Muscle of leg (tissue), 16 donors: ENCODE measurements at places on chromosomes 3 and 15.
A peak's percentile ranks its signal among the peaks of the same experiment; 100 is the strongest.

DNA sequence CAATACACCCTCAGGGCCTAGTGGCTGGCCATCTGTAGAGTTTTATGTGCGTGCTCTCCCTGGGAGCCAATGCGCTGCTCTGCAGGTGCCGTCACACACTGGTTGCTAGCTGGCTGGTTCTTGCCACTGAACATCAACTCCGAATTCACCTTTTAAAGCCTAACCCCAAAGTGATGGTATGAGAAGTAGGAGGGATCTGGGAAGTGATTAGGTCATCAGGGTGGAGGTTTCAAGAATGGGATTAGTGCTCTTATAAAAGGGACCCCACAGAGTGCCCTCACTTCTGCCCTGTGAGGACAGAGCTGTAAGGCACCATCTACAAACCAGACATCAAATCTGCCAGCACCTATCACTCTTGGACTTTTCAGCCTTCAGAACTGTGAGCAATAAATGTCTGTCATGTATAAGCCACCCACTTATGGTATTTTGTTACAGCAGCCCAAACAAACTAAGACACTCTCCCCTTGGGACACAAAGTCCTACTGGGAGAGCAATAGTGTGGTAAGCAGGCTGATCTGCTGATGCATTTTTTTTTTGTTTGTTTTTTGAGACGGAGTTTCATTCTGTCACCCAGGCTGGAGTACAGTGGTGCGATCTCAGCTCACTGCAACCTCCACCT is 20.3 kb downstream of the RGMA start:
- no peak for DNase-seq

DNA sequence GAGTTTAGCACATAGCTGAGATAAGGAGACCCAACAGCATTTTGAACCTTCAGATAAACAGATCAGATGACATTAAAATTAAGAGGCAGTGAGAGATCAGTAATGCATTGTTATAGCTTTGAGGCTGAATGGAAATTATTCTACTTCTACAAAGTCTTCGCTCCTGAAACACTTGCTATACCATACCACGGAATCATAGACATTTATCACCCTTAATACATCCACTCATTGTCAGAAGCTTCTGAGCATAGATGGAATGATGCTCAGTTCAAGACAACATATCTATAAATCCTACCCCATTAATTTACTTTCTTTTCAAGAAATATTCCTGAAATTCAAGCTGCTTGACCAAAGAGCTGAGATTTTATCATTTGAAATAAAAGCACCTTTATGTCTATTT is 266.7 kb downstream of the C3orf38 start:
- no peak for DNase-seq

DNA sequence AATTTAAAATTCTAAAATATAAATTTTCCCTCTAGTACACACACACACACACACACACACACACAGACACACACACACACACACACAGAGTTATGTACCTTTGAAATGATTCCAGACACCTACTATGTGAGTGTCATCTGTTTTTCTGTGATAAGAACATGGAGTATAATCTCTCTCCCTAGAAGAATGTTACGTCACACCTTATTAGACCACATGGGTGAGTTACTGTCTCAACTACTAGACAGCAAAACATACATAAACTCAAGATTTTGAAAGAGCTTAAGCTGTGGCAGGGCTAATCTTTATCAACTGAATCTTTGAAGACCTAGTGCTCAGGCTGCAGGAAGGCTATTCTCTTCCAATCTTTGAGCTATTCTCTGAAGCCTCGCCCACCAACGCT is 385.9 kb upstream of the BCHE start:
- no peak for DNase-seq

GRCh38 chr3:159978353-159978752 is 10.3 kb upstream of the IL12A start:
- DNase-seq, result peak; percentile 14

GRCh38 chr3:164918905-164919304 is 159.4 kb downstream of the SI start:
- no peak for DNase-seq

DNA sequence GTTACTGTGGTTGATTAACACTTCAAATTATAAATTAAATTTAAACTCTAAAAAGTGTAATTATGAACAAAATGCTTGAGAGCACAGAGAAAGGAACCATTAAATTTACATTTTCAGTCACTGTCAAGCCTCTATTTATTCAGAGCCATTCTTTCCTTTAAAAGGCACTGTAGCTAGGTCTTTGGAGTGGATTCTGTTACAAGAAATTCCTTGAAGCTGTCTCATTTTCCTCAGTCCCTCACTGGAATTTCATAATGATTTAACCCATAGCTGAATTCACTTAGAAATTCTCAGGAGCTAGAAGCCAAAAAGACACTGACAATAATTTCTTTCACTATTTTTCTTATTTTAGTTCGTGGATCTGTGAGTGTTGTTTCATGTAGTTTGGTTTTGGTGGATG is 81.2 kb upstream of the TCF12 start:
- DNase-seq, result no peak

- peak; percentile 9 for DNase-seq
Observed at GRCh38 chr15:76664895-76665294, 240.2 kb downstream of the SCAPER start.

GRCh38 chr3:126837773-126838172 is 133.7 kb downstream of the CHCHD6 start:
- DNase-seq, result no peak

DNA sequence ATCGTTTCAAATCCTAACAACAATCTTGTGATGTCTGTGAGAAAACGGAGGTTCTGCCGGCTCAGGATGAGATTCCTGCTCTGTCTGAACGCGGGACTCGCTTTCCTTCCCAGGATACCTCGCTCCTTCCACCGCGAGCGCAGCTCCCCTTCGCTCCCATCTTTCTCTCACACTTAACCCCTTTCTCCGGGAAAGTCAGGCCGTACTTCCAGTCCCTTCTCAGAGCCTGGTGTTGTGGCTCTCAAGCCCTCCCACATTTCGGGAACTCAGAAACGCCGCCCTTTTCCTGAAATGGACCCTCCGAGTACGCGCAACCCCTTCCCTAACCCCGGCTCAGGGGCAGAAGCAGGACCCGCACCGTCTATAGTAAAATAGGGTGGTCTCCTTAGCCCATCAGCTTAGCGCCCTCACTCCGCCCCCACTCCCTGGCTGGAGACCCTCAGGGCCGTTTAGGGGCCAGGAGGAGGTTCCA is 378 bp upstream of the FEM1B start:
- DNase-seq, result peak; percentile 93

- peak; percentile 86 for DNase-seq
Observed at GRCh38 chr3:133930341-133930933, 34.8 kb upstream of the RAB6B start.

- no peak for DNase-seq
Observed at GRCh38 chr15:36438499-36438898, 140.9 kb upstream of the CDIN1 start.

DNA sequence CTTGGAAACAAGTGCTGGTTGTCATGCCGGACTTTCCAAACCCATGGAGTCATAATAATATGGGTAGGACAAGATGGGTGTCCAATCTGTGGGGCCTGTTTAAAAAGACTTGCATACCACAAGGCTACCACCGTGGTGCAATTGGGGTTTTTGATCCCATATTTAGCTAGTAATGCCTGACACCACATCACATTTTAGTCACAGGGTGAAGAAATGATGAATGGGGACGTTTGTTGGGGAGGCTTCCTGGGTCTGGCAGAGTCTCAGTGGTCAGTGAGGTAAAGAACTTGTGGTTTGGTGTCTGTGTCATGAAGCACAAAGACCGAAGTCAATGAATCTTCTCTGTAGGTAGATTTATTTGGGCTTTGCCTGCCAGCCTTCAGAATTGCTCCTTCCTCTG is 31.0 kb downstream of the P3H2 start:
- no peak for DNase-seq

DNA sequence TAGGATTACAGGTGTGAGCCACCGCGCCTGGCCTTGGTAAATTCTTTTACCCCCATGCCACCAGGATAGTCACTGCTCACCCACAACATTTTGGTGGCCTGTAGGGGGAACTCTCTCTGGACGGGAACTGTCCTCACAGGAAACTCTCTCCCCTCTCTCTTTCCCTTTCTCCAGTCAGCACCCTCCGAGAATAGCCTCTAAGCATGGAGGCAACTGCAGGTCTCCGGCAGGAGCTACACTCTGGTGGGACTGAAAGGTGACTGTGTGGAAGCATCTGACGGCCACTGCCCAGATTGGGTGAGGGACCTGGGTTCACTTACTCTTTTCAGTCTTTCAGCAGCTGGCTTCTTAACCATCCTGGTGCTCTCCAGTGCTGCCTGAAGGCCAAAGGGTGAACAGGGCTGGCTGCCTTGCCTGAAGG is 21.3 kb downstream of the TRANK1 start:
- no peak for DNase-seq

GRCh38 chr3:43361077-43361476 is 74.7 kb downstream of the SNRK start:
- DNase-seq, result no peak

DNA sequence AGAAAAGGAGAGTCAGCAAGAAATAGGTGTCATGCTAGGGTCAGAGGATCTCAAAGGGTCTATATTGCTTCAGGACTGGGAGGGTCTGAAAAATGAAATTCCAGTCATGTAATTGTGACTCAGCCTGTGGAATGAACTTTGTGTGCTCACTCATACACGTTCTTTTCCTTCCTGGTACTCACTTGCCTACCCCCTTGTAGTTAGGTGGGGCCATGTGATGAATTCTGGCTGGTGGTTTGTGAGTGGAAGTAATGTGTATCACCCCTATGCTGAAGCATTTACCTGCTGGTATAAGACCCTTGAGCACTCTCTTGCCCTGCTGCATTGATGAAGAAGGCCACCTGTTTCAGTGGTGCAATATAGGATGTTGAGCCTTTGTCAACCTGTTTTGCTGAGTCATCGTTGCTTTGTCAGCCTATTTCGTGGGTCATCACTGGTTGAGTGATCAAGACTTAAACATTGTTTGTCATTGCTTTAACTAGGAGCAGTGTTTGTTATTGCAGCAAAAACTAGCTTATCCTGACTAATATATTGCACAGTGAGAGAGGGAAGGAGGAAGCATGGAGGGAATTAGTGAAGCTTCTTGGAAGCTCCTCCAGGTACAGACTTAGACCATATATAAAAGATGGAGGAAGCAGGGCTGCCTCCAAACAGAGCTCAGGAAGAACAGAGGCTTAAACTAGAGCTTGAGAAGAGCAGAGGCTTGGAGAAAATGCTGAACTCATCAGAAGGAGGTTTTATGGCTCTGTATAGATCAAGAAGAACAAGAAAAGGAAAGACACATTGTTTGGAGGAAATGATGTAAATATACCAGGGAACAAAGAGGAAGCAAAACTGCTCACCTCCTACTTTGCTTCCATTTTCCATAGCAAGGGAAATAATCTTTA is 28.9 kb downstream of the TLNRD1 start:
- peak; percentile 55 for DNase-seq

DNA sequence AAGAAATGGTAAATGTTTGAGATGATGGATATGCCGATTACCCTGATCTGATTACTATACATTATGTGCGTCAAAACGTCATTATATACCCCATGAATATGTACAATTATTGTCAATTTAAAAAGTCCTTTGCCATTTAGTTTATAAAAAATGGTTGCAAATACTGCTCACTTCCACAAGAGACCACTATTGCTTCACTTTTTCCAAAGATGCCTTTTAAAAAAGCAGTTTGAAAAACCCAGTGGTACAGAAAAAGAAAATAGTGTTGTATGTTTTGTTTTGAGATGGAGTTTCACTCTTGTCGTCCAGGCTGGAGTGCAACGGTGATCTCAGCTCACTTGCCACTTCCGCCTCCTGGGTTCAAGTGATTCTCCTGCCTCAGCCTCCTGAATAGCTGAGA is 39.3 kb downstream of the EDEM1 start:
- DNase-seq, result peak; percentile 46

DNA sequence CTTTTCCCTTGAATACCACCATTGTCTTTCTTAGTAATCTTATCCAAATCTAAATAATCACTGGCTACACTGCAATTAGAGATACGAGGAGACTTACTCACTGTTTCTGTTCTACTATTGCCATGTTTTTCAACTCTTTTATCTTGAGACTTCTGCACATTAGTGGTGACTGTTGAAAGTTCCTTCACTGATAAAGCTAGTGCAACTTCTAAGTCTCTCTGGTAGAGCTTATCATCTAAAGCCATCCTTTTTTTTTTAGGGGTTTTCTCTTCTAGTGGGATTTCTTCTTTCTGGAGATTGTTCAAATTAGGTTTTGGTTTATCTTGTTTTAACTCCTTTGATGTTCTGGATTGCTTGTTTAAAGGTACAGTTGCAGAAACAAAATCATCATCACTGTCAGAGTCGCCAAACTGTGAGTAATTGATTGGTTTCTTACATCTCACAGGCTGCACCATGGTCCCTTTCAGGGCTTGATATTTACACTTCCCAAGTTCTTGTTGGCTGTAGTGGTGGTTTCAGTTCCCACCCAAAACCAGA is 37.7 kb downstream of the NCK1 start:
- no peak for DNase-seq

GRCh38 chr15:64337761-64338160 is 18.2 kb downstream of the CSNK1G1 start:
- no peak for DNase-seq

GRCh38 chr3:141049681-141050080 is 1.5 kb upstream of the SPSB4 start:
- no peak for DNase-seq

DNA sequence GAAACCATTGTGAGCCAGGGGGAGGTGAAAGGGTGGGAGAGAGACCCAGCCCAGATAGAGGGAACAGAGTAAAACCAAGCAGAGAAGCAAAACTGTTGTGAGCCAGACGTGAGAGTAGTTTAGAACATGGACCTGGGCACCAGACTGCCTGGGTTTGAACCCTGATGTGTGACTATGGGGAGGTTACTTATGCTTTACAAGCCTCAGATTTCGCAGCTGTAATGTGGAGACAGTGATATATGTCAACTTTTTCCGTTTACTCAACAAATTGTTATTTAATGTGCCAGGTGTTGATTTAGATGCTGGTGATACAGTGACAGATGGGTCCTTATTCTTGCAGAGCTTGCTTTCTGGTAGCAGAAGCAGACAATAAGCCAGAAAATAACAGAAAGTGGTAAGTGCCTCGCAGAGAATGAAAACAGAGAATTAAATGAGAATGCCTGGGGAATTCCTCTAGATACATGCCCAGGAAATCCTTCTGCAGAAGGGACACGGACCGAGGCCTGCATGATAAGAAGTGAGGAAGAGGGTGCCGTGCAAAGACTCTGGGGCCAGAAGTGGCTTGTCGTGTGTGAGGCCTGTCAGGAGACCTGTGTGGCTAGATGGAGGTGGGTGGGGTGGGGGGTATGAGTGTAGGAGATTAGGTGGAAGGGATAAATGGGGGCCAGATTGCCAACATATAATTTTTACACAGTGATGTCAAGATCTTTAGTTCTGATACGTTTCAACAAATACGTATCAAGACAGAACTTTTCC is 15.0 kb downstream of the KAT2B start:
- no peak for DNase-seq
